ENCODE measurements at places on chromosomes 1 and 21. TPM values are rescaled to one million over a fixed set of nuclear protein-coding genes. Genes with fewer than 3 reads are reported as not detected.

- no peak for DNase-seq
Measured at GRCh38 chr1:192702212-192702902, 66.4 kb downstream of the RGS13 start.

- DNase-seq = no peak
Measured at GRCh38 chr1:8355439-8356255, 37.7 kb downstream of the SLC45A1 start.

GRCh38 chr21:42135386-42136052, 64.4 kb downstream of the UMODL1 start:
- no peak for DNase-seq

DNA sequence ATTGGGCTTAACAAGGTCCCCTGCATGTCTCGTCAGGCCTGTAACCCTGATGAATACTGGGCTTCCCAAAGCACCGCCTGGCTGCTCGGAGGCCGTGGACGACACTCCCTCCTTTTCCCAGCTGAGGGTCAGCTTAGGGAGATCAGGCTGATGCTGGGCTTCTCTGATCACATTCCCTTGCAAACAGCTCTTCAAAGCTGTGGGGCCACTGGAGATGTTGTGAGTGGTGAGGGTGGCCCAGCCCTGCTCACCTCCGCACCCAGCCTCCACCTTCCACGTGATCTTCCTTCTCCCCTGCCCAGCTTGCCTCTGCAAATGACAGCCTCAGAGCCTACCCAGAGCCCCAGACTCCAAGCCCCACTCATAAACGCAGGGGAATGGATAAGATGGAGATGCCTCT, 195.4 kb downstream of the GRIK3 start:
- no peak for DNase-seq

DNA sequence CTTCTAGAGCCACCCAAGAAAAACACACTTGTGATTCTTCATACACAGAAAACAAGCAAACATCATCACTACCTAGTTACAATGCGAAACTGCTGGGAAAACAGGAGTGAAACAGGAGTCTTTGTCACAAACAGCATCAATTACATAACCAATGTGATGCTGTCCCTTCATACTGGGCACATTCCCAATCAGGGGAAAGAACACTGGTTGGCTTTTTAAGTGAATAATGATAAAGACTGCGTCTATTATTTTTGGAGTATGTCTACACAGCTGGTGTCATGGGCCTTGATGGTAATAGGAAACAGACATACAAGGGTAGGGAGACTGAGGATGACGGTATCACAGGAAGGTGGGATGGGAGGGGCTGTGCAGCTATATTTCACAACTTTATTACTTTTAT, 43.3 kb downstream of the SIPA1L2 start:
- no peak for DNase-seq

Gene ELAPOR1
- total RNA-seq = 39.7 TPM
